Esophagus squamous epithelium (tissue), 5 donors: ENCODE measurements at places on chromosomes 1 and 21.

DNA sequence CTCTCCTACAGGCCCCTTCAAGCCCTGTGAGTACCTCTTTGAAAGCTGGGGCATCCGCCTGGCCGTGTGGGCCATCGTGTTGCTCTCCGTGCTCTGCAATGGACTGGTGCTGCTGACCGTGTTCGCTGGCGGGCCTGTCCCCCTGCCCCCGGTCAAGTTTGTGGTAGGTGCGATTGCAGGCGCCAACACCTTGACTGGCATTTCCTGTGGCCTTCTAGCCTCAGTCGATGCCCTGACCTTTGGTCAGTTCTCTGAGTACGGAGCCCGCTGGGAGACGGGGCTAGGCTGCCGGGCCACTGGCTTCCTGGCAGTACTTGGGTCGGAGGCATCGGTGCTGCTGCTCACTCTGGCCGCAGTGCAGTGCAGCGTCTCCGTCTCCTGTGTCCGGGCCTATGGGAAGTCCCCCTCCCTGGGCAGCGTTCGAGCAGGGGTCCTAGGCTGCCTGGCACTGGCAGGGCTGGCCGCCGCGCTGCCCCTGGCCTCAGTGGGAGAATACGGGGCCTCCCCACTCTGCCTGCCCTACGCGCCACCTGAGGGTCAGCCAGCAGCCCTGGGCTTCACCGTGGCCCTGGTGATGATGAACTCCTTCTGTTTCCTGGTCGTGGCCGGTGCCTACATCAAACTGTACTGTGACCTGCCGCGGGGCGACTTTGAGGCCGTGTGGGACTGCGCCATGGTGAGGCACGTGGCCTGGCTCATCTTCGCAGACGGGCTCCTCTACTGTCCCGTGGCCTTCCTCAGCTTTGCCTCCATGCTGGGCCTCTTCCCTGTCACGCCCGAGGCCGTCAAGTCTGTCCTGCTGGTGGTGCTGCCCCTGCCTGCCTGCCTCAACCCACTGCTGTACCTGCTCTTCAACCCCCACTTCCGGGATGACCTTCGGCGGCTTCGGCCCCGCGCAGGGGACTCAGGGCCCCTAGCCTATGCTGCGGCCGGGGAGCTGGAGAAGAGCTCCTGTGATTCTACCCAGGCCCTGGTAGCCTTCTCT, 23.5 kb downstream of the UBE2T start:
- DNase-seq = no peak

DNA sequence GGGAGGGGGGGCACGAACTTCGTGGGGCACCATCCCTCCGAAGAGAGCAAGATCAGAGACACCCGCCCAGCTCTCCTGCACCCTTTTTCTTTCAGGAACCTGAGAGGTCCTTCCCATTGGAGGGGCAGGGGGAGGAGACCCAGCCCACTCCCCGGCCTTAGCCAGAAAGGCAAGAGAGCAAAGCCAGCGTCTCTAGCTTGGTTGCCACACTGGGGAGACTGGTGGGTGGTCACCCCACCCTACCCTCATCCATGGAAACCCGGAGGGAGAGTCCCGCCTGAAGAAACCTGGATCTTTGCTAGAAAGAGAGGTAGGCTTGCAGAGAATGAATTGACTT, 246 bp downstream of the ATP2B4 start:
- DNase-seq = no peak

DNA sequence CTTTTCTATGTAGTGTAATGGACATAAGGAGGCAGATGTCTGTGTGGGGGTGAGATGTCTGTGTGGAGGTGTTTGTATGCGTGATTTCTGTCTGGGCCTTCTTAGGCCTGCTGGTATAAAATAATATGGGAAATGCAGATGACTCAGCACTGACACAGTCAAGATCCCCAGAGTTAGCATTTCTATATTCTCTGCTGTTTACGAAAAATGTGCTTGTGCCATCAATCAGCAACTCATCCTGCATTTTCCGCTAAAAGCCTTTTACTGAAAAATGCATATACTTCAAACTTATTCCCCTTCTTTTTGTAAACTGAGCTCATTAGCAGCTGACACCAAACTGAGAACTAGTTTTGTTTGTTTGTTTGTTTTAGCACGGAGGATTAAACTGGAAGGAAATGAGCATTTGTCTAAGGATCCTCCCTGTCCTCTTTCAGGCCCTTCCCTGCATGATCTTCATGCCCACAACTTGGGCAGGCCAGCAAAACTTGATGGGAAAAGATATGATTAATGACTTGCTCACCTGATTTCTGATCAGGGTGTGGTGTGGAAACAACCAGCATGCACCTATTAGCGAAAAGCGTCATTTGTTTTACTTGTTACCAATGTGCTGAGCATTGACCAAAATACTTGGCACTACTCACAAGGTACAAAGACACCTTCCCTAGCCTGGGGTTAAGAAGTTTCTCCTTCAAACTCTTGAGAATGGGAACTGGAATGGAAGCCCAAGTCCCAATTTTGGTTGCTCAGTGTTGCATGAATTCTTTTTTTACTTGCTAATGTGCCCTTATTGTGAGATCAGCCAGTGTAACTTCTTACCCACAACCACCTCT, 77.4 kb downstream of the NDUFS5 start:
- no peak for DNase-seq

GRCh38 chr1:174165471-174166137, 6.3 kb downstream of the RABGAP1L start:
- DNase-seq = no peak

GRCh38 chr1:90621986-90622385, 95.1 kb downstream of the BARHL2 start:
- DNase-seq = no peak

DNA sequence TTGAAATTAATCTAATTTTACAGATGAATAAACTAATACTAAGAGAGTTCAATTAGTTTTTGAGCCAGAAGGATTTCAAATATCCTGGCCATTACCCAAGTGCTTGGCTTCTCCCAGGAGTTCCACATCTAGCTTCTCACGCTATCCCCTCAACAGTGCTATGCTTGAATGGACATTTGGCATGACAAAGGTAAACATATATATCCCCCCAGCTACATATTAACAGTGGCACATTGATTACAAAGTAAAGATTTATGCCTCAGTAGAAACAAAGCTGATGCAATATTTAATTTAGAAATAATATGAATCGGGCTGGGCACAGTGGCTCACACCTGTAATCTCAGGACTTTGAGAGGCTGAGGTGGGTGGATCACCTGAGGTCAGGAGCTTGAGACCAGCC, 434.6 kb upstream of the PRMT6 start:
- DNase-seq = no peak
